ENCODE measurements at places on chromosomes 4 and X.

GRCh38 chr4:179116011-179116410 lies 1673.8 kb upstream of the AGA start:
- DNase-seq: no peak

- DNase-seq: peak; percentile 57
Observed at GRCh38 chrX:40105835-40106675, 8.3 kb upstream of the BCOR start.

- no peak for DNase-seq
Observed at GRCh38 chr4:77226939-77227705, 70.1 kb downstream of the CCNG2 start.

DNA sequence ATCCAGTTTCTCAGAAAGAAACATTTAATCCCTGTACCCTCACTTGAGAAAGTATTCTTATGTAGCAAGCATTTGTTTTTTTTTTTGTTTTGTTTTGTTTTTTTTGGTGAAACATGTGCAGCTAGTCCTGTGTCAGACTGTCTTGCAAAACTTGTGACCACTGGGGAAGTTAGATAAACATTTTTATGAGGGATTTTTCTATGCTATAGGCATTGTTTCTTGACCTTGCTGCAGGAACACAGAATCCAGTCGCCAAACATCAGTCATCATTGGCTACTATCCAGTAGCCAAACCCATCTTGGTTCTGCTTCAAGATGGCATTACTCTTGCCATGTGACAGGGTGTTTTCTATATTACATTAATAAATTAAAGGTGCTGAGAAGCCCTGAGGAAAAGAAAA lies 7.7 kb upstream of the MAPK10 start:
- DNase-seq: no peak

DNA sequence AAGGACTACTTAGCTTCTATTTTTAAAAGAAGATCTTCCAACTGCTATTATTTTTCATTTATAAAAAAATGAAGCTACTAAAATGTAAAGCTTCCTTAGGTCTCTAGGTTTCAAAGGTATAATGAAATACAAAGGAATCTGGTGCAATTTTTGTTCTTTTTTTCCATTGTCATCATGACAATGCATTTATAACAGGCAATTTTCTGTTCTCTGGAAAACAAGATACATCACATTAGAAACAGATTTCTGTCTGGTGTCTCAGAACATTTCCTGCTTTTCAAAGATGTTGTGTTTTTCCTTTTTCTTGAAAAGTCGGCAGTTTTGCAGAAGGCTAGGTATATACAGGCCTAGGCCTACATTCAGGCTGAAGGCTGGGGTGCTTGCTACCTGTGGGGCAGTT lies 63.6 kb upstream of the ATP8A1 start:
- no peak for DNase-seq

Data from WTC11 (cell line).